NCI-H446 (cell line): ENCODE measurements at places on chromosomes 12 and 14.
A peak's percentile ranks its signal among the peaks of the same experiment; 100 is the strongest.

GRCh38 chr12:107284692-107285091 is 191.3 kb upstream of the CRY1 start:
- DNase-seq: no peak

- DNase-seq: peak; percentile 97
Observed at GRCh38 chr14:35341751-35342488, 49.7 kb downstream of the PSMA6 start.

DNA sequence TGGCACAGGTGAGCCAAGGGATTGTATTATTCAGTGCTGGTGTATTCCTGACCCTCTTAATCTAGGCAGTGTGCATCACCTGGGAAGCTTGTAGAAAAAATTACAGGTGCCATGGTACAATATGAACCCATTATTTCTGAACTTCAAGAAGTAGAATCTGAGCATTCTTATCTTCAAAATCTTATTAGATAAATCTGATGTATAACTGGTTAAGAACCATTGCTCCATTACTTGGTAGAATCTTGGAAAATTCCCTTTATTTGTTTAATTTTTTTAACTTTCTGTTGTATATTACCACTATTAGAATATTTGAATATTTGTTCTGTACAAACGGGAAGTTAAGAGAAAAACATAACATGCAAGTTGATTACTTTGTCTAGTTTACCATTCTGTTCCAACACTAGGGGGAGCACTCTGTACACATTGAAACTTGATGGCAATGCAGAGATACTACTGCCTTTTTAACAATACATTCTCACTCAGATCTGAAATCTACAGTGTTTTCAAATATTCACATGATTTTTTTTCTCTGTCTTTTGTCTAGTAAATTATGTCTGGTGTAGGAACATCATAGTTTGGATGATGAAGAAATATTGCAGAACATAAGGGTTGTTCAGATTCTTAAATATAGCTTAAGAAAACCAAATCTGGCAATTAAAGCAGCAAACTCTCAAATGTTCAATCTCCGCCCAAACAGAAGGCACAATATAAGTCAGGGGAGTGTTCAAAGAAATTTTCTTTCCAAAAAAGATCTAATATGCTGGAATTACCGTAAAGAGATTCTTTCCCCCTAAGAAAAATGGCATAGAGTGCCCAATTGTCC is 196.6 kb downstream of the PCNX1 start:
- peak; percentile 66 for DNase-seq

- DNase-seq: no peak
Observed at GRCh38 chr14:54241517-54241916, 155.3 kb upstream of the CDKN3 start.

DNA sequence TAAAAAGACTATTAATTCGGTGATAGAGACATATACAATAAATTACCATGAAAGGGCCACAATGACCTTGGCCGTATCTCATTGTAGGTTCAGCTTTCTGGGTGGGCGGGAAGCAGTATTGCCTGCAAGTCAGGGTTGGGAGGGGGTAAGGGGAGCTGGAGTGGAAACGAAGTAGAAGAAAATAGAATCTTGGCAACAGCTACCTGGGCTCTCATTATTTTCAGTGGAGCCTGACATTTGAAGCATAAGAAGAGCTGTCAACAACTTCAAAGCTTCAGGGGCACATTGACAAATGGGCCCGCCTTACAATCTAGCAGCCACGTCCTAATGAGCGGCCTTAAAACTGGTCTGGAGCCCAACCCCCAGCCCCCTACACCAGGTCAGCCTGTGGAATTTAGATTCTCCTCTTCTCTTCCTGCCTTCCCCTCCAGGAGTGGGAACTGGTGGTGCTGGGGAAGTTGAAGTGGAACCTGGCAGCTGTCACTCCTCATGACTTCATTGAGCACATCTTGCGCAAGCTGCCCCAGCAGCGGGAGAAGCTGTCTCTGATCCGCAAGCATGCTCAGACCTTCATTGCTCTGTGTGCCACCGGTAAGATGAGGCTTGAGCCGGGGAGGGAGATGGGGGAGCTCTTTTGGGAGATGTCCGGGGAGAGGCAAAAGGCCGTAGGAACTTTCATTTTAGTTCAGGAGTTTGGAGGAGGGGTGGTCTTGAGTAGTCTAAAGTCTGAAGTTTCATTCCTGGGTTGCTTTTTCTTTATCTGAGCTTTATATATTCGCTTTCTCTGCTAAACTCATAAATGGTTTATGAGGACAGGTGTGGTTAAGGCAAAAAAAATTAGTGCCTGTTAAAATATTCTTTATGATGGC is 5.0 kb downstream of the CCND2 start:
- peak; percentile 22 for DNase-seq

- no peak for DNase-seq
Observed at GRCh38 chr14:100268591-100269207, 29.8 kb downstream of the YY1 start.

GRCh38 chr12:128138125-128138524 is 128.8 kb upstream of the TMEM132C start:
- DNase-seq: no peak

DNA sequence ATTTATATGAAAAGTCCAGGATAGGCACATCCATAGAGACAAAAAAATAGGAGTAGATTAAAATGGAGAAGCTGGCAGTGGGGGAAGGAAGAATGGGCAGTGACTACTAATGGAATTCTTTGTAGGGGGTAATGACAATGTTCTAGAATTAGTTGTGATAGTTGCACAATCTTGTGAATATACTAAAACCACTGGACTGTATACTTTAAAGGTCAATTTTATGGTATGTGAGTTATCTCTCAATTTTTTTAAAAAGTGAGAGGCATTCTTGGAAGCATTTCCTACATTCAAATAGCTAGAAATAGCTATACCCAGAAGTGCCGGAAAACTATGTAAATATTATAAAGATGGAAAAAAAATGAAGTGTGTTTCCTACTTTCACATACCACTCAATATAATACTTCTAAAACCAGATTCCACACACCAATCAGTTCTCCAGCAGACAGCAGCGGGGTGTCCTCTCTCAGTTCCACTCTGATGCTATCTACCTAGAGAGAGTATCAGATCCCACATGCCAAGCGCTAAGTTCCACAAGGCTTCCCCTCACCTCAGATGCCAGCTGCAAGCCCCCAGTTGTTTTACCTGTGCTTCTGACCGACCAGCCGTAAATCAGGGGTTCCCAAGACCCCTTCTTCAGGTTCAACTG is 41.7 kb upstream of the NID2 start:
- DNase-seq: no peak

DNA sequence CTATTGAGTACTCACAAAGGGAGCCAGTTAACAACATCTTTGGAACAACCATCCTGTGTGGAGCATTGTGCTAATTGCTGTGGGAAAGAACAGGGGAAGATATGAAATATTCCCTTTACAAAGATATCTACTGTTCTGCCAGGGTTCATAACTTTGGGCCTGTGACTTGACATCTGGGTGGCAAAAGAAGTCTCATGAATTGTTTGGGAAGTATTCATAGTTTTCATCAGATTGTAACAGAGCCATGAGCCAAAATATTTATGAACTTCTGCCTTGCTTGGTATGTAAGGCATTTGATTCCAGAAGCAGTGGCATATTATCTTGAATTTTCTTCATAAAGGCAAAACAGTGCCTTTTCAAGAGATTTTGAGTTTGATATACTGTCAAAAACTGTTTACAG is 816.2 kb downstream of the DIO2 start:
- DNase-seq: no peak

GRCh38 chr12:20472102-20472782 is 103.9 kb downstream of the PDE3A start:
- DNase-seq: no peak

GRCh38 chr14:89728964-89729363 is 225.6 kb downstream of the EFCAB11 start:
- no peak for DNase-seq

- no peak for DNase-seq
Observed at GRCh38 chr14:30883508-30884294, 9.3 kb downstream of the COCH start.

- DNase-seq: no peak
Observed at GRCh38 chr12:91219919-91220318, 37.3 kb upstream of the DCN start.

GRCh38 chr12:113130457-113131135 is 5.0 kb downstream of the RASAL1 start:
- no peak for DNase-seq

DNA sequence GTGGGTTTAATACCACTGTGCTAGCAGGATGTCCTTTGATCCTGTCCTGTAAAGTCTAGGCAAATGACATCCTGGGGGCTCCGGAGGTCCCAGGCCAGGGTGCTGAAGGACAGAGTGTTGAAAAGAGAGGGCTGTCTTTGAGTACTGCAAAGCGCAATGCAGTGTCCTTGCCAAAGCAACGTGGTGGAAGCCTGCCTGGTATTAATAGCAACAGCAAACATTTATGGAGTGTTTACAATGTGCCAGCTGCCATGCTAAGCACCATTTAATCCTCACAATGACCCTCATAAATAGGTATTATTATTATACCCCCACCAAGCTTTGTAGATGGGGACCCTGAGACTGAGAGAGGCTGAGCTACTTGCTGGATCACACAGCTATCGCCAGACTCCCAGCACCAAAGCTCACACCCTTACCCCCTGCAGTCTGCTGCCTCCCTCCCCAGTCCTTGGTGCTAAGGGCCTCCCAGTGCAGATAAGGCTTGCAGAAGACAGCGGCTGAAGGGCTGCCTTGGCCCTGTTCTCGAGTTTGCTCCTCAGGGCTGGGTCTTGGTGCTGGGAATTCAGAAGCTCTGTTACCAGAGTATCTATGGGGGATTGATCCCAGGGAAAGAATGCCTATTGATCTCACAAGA is 427.7 kb downstream of the FUT8 start:
- peak; percentile 39 for DNase-seq

GRCh38 chr14:95460647-95461478 is 55.6 kb downstream of the SYNE3 start:
- DNase-seq: peak; percentile 73

- DNase-seq: peak; percentile 10
Observed at GRCh38 chr12:54378796-54379397, 5.6 kb downstream of the ZNF385A start.

DNA sequence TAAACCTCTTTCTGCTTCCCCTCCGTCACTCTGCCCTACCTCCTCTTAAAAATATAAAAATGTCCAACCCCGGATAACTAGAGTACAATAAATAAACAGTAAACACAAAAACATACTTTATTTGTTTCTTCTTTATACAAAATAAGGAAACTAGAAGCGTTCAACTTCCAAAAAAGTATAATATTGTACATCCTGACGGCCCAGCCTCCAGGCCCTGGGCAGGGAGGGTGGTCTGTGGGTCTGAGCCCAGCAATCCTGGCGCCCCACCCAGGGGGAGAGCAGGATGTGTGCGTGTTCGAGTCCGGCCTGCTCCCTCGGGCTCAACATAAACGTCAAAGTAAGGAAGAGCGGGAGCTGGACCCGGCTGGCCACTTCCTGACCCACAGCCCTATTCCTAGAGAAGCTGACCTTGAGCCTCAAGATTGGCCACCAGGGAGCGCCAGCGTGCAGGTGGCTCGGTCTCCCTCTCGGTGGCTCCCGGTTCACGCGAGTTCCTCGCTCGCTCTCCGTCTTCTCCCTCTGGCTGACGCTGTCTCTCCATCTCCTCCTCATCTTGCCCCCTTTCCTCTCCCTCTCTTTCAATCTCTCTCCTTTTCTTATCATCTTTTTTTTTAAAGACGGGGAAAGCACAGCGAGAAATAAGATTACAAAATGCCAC is 9.4 kb downstream of the LHX5 start:
- DNase-seq: peak; percentile 71

DNA sequence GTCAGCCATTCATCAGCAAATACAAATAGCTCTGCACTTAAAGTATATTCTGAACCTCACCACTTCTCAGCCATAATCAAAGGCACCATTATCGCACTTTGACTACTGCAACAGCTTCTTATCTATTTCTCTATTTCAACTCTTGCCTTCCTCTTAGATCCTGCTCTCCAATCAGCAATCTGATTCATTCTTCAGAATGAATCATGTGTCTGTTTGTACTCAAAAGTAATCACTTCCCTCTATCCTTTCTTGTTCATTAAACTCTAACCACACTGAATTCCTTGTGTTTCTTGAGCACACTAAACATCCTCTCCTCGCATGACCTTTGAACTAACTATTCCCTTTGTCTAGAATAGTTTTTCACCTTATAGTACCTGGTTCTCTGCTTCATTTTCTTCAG is 12.8 kb upstream of the OR4E1 start:
- no peak for DNase-seq

DNA sequence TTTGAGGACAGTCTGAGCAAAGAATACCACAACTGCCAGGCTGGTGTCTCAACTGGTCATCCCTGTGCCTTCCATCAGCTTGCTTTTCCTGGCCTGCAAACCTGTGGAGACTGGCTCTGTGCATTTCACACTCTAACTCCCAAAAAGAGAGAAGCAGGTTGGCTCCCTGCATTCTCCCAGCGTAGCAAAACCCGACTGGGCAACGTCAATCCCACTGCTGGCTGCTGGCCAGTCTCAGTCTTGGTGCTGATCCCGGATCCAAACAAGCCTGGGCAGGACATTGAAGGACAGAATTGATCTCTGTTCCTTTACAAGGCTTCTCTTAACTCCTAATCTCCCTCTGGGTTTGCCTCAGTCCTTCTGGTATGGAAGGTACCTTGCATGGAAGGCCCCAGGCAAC is 65.4 kb downstream of the FZD10 start:
- no peak for DNase-seq

DNA sequence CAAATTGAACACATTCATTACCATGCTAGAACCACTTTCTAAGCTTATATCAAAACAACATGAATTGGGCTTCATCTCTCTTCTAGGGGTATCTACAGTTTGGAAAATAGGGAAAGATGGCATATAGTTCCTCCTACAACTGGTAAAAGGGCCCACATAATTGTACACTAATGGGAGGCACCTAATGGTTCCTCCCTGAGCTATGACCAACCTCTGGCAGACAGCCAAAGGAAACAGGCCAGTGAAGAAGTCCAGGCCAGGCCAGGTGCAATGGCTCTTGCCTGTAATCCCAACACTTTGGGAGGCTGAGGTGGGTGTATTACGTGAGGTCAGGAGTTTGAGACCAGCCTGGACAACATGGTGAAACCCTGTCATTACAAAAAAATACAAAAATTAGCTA is 23.2 kb upstream of the APOF start:
- DNase-seq: no peak

- no peak for DNase-seq
Observed at GRCh38 chr12:31263661-31264060, 62.3 kb downstream of the SINHCAF start.

- peak; percentile 60 for DNase-seq
Observed at GRCh38 chr14:51095854-51096823, 1.2 kb upstream of the TRIM9 start.

DNA sequence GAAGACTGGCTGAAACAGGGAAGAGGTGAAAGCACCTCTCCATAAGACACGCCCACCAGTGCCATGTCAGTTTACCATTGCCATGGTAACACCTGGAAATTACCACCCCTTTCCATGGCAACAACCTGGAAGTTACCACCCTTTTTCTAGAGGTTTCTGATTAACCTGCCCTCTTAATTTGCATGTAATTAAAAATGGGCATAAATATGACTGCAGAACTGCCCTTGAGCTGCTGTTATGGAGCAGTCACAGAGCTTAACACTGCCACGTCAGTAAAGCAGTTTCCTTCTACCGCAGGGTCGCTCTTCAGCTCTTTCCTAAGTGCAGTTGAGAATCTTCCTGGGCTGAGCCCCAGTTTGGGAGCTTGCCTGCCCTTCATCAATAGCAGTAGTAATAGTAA is 55.2 kb downstream of the RASSF3 start:
- no peak for DNase-seq
